ENCODE measurements at places on chromosomes 6 and 20.

DNA sequence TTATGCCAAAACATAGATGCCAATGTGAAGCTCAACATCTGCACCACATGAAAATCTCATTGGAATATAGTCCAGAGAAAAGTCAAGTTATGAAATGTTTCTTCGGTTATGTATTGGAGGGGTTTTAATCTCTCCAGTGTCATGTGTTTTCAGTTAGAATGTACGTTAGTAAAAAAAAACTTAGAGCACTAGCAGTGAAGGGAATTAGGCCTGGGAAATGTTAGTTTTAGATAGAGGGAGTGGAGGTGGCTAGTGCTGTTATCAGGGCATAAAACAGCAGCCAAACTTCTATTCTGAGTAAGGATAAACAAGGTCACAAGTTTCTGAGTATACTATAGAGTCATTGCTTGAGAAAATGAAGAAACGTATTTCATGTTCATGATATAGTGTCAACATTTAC is 42.9 kb downstream of the HDGFL1 start:
- DNase-seq: no peak

- no peak for DNase-seq
Measured at GRCh38 chr20:19987046-19987445, 30.1 kb upstream of the NAA20 start.

- DNase-seq: no peak
Measured at GRCh38 chr6:38175786-38176185, 356.3 kb downstream of the ZFAND3 start.

DNA sequence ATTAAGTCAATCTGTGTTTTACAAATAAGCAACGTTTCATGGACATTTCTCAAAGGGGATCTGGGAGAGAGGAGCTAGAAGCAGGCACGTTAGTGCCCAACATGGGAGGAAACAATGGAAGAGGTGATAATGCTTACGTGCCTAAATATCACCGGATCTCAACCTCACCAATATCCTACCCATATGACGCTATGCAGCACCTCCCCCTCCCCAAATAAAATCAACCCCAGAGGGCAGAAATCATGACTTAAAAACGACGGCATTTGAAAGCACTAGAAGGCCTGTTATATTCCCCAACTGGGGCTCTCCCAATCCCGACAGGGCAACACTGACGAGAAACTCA is 425 bp downstream of the HBS1L start:
- no peak for DNase-seq

GRCh38 chr6:24807584-24807983 is 8.9 kb upstream of the ARMH2 start:
- no peak for DNase-seq

DNA sequence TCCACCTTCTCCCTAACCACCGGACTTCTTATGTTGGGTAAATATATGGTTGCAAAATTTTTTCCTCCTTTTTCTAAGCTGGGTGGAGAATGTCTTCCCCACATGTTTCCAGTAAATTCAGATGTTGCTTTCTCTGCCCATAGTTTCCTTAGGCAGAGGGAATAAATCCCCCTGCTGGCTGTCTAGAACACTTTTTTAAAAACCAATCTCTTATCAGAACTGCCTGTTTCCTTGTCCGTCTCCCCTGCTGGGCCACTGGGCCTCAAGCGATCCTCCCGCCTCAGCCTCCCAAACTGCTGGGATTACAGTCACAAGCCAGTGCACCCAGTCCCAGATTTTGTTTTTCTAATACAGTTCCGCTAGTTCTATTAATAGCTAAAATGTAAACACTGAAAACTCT is 9.9 kb upstream of the WFDC2 start:
- DNase-seq: no peak

GRCh38 chr6:143867236-143867635 is 3.0 kb downstream of the ZC2HC1B start:
- DNase-seq: no peak

Data from stimulated activated CD8-positive, alpha-beta memory T cell treated with anti-CD3 and anti-CD28 coated beads, Interleukin-15, amount 100 ng/mL, for 1 hour (primary cell).